Dermis microvascular lymphatic vessel endothelial cell (primary cell): ENCODE measurements at places on chromosomes 2 and 18. TPM values are rescaled to one million over a fixed set of nuclear protein-coding genes. Genes with fewer than 3 reads are reported as not detected.

Gene SPP2
- total RNA-seq, result not detected in 2 replicates

Gene RIT2
- total RNA-seq, result not detected in 2 replicates

Gene CCDC88A
- total RNA-seq, result 35.6 and 37.0 TPM in 2 replicates

Gene TCF23
- total RNA-seq, result not detected in 2 replicates

Gene KLHL29
- total RNA-seq, result 2.2 and 5.1 TPM in 2 replicates

Gene GNAL
- 0.39 and 0.51 TPM in 2 replicates for total RNA-seq

Gene ITPRIPL1
- 4.0 and 4.4 TPM in 2 replicates for total RNA-seq

Gene ACTR3
- total RNA-seq, result 110 and 132 TPM in 2 replicates

Gene SFTPB
- total RNA-seq, result not detected in 2 replicates

Gene CYRIA
- total RNA-seq, result 30.6 and 40.2 TPM in 2 replicates

Gene ACMSD
- not detected in 2 replicates for total RNA-seq

Gene RPRD1A
- 34.4 and 34.5 TPM in 2 replicates for total RNA-seq

Gene ANKRD30B
- total RNA-seq, result not detected in 2 replicates

Gene B4GALT6
- total RNA-seq, result 5.3 and 5.5 TPM in 2 replicates

Gene TDRD15
- total RNA-seq, result not detected in 2 replicates
